GM12878 (cell line): ENCODE measurements at places on chromosomes 12 and 14.

DNA sequence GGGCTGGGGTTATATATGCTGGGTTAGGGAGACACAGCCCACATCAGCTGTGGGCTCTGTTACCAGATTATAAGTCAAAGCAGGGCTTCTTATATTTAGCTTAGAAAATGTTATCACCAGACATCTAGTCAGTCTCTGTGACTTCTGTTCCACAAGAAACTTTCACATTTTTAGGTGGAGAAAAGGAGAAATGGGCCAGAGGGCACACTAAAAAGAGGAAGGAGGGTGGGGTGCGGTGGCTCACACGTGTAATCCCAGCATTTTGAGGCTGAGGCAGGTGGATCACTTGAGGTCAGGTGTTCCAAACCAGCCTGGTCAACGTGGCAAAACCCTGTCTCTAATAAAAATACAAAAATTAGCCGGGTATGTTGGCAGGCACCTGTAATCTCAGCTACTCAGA, 28.0 kb upstream of the SLC38A1 start:
- no peak overlapping the region for H3K4me3 ChIP-seq
- H3K27ac ChIP-seq, result no peak overlapping the region
- no peaks in the 10 kb centered on the region for H3K36me3 ChIP-seq
- no peak for DNase-seq
- no peaks in the 10 kb centered on the region for H3K27me3 ChIP-seq

GRCh38 chr12:104480826-104481440, 24.2 kb downstream of the CHST11 start:
- no peak overlapping the region for H3K27ac ChIP-seq
- DNase-seq, result no peak
- H3K4me1 ChIP-seq, result peaks cover 37% of the 10 kb centered on the region
- no peaks in the 10 kb centered on the region for H3K27me3 ChIP-seq

DNA sequence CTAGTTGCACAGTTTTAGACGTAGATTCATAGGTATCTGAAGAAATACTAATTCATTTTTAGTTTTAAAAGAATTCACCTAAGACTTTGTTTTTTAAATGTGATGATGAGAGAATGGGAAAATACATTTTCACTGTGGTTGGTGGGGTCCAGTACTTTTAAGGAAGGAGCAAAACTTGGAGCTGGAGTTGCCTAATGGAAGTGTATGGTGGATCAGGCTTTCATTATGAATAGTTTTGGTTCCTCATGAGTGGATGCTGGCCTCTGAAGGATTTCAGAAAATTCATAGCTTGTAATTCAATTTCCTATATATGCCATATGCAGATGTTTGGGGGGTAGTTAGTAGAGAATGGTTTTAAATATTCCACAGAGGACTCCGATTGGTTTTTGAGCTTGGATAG, 27.1 kb downstream of the STK38L start:
- H3K4me3 ChIP-seq, result no peak overlapping the region
- H3K4me1 ChIP-seq, result peaks cover 8% of the 10 kb centered on the region
- H3K27ac ChIP-seq, result no peak overlapping the region
- no peak for DNase-seq
- H3K36me3 ChIP-seq, result no peaks in the 10 kb centered on the region; the same call in 1 of the 2 replicates

- no peak for DNase-seq
- no peaks in the 10 kb centered on the region for H3K27me3 ChIP-seq
- H3K27ac ChIP-seq, result no peak overlapping the region
- no peak overlapping the region for H3K4me3 ChIP-seq
Measured at GRCh38 chr12:18951218-18951617, 178.3 kb upstream of the PLEKHA5 start.

- no peak overlapping the region for H3K4me3 ChIP-seq
- no peaks in the 10 kb centered on the region for H3K36me3 ChIP-seq
- no peak for DNase-seq
- no peaks in the 10 kb centered on the region for H3K4me1 ChIP-seq
- no peak overlapping the region for H3K27ac ChIP-seq
- H3K27me3 ChIP-seq, result no peaks in the 10 kb centered on the region
Measured at GRCh38 chr12:29396774-29397173, 15.8 kb upstream of the ERGIC2 start.

- no peaks in the 10 kb centered on the region for H3K27me3 ChIP-seq
- H3K4me3 ChIP-seq, result peak overlapping the region; percentile 98
- peaks cover 21% of the 10 kb centered on the region for H3K4me1 ChIP-seq
- no peaks in the 10 kb centered on the region for H3K36me3 ChIP-seq
Measured at GRCh38 chr12:112126911-112127310, 1.6 kb downstream of the TRAFD1 start.

GRCh38 chr14:104395276-104395675, 184.3 kb upstream of the C14orf180 start:
- no peaks in the 10 kb centered on the region for H3K36me3 ChIP-seq
- peaks cover 16% of the 10 kb centered on the region for H3K4me1 ChIP-seq
- H3K4me3 ChIP-seq, result no peak overlapping the region

DNA sequence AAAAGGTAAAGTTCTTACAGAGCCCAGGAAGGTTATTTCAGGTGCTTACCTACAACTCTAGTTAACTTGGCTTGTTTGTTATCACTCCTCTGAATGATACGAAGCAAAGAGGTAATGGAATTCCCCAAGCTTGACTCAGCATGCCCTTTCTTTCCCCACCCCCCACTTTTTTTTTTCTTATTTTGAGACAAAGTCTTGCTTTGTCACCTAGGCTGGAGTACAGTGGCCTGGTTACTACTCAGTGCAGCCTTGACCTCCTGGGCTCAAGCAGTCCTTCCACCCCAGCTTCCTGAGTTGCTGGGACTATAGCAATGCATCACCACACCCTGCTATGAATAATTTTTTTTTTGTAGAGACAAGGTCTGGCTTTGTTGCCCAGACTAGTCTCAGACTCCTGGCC, 17.1 kb upstream of the YBX3 start:
- no peak overlapping the region for H3K4me3 ChIP-seq
- 0 out of 2 replicates have a peak, but pooled peaks cover 2% of the 10 kb centered on the region for H3K4me1 ChIP-seq
- H3K36me3 ChIP-seq, result no peaks in the 10 kb centered on the region
- H3K27me3 ChIP-seq, result no peaks in the 10 kb centered on the region
- no peak for DNase-seq

- no peak for DNase-seq
- H3K4me3 ChIP-seq, result no peak overlapping the region
- H3K27ac ChIP-seq, result no peak overlapping the region
- H3K27me3 ChIP-seq, result no peaks in the 10 kb centered on the region
Measured at GRCh38 chr12:56759263-56759908, 3.7 kb upstream of the HSD17B6 start.
